ENCODE measurements at places on chromosomes 7 and 10.

GRCh38 chr7:156680281-156680680 lies 39.7 kb downstream of the RNF32 start:
- no peak for DNase-seq

DNA sequence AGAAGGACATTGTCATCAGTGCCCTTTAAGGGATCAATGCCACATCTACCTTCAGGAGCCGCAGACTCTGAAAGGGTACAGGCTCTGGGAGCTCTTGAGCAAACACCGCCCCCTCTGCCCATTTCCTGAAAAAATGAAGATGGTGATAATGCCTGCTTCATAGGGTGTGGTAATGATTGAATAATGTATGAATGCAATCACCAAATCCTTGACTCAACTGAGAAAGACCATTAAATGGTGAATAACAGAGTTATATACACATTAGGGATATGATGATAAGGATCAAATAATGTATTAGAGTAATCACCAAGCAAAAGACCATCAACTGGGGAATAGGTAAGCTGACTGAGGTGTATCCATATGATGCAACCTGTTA lies 1.5 kb downstream of the FAM170B start:
- no peak for DNase-seq

GRCh38 chr7:32147546-32148268 lies 77.5 kb upstream of the PDE1C start:
- no peak for DNase-seq

DNA sequence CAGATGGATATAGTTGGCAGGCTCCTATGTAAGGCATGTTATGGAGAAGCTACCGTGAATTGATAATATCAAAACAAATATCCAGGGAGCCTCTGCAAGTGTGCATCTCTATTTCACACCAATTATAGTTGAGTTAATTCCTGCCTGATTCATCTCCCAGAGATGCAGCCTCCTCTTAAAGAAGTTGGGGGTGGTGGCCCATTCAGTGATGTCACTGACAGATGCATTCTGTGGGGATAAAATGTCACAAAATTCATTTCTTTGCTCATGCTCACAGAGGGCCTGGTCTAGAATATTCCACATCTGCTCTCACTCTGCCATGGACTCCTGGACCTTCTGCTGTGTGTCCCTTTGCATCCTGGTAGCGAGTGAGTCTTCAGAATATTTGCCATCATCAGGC lies 189.1 kb upstream of the PRSS1 start:
- no peak for DNase-seq

- no peak for DNase-seq
Observed at GRCh38 chr10:120270906-120271305, 186.1 kb upstream of the PLPP4 start.

GRCh38 chr10:132535065-132535651 lies 2.4 kb upstream of the INPP5A start:
- no peak for DNase-seq

GRCh38 chr7:90384433-90384832 lies 18.8 kb upstream of the CLDN12 start:
- no peak for DNase-seq

DNA sequence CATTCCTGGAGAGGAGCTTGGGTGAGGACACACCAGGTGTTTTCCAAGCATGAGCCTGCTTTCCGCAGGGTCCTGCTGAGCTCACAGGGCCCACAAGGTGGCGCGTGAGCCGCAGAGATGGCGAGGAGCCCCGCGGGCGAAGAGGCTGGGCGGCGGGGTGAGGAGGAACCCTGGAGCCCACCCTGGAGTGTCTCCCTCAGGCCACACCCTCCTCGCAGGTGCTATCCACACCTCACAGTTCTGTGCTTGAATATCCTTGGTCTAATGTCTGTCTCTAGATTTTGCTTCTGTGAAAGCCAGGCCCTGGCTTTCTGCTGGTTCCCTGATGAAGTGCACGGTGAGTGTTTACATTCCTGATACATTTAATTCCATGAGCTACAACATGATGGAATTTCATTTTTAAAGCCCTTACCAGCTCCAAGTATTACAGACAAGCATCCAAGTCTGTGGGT lies 433.6 kb downstream of the ACTR3B start:
- DNase-seq = no peak

DNA sequence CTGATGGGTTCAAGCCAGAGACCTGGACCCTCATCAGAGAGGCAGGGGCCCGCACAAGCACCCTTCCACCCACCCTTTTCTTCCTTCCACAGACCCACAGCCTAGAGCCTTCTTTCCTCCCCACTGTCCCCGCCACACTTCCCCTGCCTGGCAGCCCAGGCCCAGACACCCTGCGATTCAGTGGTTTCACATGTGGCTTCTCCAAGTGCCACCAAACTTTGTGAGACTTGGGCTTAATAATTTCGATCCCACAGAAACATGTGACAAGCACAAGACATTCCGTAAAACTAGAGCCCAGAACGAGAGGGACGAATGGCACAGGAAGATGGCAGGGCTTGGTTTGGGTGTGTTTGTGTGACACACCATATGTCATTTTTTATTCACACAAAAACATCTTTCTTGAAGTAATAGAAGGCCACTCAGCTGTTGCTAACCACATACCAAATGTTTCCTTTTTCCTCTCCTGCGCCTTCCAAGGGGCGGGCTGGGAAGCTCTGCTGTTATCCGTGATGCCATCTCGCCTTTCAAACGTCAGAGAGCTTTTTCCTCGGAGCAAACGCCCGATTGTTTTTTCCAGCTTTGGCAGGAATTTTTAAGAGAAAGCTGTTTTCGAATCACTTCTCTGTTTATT lies 162.9 kb downstream of the GRK5 start:
- no peak for DNase-seq

- no peak for DNase-seq
Observed at GRCh38 chr7:99167072-99167471, 23.2 kb upstream of the SMURF1 start.

DNA sequence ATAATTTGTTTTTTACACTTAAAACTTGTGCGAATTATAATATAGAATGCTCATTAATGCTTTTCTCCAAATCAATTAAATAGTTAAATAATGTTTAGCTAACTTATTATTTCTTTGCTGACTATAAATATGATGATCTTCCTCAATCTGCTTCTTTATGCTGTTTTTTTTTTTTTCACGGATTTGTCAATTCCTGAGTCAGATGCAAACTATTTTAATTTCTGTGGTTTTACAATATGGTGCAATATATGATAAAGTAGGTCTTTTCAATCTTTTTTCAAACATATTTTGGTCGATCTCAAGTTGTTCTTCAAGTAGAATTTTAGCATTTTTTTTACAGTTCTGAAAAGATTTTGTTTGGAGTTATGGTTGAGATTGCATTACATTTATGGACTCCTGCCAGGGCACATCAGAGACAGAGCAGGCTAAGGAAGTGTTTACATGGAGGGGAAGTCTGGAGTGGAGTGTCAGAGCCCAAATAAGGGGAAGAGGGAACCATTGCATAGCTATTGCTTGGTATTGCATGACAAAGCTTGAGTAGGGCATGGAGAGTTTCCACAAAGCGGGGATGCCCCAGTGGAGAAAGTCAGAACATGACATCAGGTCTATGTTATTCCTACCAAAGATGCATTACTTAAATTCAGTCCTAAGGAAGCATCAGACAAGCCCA lies 204.4 kb downstream of the OTUD1 start:
- peak; percentile 83 for DNase-seq

- DNase-seq = no peak
Observed at GRCh38 chr7:44767134-44767911, 18.7 kb downstream of the ZMIZ2 start.

DNA sequence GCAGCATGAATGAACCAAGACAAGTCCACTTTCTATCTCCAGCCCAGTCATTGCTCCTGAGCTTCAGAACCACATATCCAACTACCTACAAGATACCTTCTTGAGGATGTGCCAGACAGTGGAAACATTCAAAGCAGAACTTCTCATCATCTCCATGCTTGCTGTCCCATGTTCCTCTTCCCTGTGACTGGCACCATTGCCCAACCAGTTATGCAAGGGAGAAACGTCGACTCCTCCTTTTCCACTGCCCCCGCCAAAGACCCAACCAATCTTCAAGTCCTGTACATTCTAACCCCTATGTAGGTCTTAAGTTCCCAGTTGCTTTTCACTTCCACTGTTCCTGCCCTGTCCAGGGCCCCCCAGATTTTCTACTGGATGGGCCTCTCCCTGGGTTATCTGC lies 225.7 kb downstream of the RPS24 start:
- peak; percentile 75 for DNase-seq

GRCh38 chr7:112876877-112877276 lies 86.7 kb upstream of the TMEM168 start:
- no peak for DNase-seq

- DNase-seq = no peak
Observed at GRCh38 chr10:16947069-16947468, 129.8 kb upstream of the RSU1 start.

DNA sequence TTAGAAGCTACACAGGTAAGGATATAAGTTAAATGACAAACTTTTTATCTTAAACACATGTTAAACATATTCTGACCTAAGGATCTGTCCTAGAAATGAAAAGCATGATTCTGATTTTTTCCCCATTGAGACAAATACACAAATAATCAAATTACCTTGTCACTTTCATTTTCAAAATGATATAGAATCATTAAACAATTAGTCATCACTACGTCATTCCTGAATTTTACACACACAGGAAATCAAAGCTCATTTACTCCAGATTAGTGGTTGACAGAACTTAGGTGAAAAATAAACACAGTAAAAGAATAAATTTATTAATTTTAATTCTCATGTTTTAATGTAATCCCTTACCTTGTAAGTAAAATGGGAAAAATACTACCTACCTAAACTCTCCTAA lies 89.0 kb downstream of the AASS start:
- DNase-seq = no peak

DNA sequence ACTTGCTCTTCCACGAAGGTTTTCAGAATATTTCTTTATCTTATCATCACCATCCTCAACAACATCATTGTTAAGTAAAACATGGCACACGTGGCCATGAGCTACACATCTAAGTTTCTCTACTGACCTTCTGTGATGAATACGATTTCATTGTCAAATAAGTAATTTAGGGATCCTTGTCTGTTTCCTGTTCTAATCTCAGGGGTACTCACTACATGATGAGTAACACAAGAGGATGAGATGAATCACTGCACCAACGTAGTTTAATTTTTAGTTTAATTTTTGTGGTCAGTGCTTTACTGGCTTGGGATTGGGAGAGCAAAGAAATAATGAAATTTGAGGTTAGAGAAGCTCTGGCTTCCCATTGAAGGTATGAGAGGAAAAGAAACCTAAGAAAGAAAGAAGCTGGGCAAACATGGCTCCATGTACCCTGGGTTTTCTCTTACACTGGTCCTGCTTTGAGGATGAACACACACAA lies 461.9 kb upstream of the KLF6 start:
- no peak for DNase-seq

GRCh38 chr7:79610748-79611304 lies 157.4 kb upstream of the MAGI2 start:
- no peak for DNase-seq

GRCh38 chr10:119541459-119542356 lies 811 bp downstream of the RGS10 start:
- DNase-seq = no peak

- DNase-seq = no peak
Observed at GRCh38 chr7:91630581-91631380, 249.7 kb downstream of the MTERF1 start.

DNA sequence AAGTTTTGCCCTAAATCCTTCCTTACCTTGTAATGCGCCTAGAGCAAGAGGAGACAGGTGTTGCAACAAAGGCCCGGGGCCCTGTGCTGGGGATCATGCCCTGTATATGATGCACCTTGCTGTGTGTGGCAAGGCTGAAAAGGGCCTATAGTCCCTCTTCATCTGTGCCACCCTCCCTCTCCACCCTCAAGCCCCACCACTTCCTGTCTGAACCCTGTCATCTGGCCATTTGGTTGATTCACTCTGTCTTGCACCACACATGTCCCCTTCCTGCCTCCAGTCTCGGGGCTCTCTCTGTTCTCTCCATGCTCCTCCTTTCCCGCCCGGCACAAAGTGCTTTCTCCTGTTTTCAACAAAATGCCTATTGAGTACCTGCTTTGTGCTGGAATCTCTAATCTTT lies 11.5 kb upstream of the MALSU1 start:
- DNase-seq = peak; percentile 79

- DNase-seq = no peak
Observed at GRCh38 chr10:69810675-69811397, 9.1 kb downstream of the COL13A1 start.

DNA sequence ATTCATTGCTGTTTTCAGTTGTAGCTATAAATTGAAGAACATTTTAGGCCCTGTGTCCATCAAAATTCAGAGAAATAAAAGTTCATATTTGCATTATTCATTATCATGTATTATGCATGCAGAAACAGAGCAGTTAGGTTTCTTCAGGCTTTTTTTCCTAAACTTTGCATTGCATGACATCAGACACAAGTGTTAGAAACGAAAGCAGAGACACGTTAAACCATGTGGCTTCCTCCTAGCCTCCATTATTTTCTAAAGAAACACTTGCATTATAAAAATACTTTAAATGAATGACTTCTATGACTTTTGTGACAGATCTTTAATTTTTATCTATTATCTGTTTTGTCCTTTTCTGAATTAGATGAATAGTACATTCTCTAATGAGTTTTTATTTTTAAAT lies 8.8 kb upstream of the EBLN1 start:
- DNase-seq = no peak

GRCh38 chr7:128351296-128352152 lies 7.8 kb upstream of the RBM28 start:
- DNase-seq = no peak

DNA sequence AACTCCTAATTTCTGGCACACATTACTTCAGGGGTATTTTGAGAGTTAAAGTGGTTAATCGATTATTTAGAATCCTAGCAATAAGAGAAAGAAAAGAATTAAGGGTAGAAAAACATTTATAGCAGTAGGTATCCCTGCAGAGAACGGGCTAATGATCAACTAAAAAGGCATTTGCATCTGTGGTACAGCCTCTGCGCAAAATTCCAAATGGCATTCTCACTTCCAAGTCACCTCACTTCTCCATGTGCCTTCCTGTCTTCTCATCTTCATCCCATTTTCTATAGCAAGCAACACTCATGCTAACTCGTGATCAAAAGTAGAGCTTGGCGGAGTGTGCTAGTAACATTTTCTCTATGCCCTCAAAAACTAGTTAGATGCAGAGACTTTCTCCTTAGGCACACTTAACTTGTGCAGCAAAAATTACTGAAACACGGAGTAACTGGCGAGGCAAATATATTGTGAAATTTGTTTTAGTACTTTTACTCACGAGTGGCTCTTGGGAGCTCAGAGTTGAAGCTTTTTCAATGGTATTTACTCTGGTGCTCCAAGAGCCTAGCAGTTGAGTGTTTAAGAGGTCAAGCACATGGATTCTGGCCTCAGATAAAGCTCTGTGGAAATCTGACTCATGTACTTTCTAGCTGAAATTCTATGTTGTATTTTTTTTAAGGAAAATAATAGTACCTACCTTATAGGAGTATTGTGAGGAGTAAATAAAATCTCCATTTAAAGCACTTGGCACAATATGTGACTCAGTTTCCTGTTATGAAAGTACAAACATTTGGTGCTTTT lies 65.1 kb downstream of the MET start:
- DNase-seq = no peak

- DNase-seq = no peak
Observed at GRCh38 chr10:623014-623413, 66.5 kb downstream of the DIP2C start.

- peak; percentile 66 for DNase-seq
Observed at GRCh38 chr10:7956508-7956907, 98.0 kb upstream of the GATA3 start.

GRCh38 chr7:105776068-105776790 lies 100.2 kb downstream of the ATXN7L1 start:
- no peak for DNase-seq

- no peak for DNase-seq
Observed at GRCh38 chr7:115299397-115300037, 377.6 kb downstream of the MDFIC start.

GRCh38 chr10:22437620-22438588 lies 92.6 kb downstream of the SPAG6 start:
- DNase-seq = no peak

Measured in GF-D8 (cell line).